ENCODE measurements at places on chromosomes 6 and 20. TPM values are rescaled to one million over a fixed set of nuclear protein-coding genes. Genes with fewer than 3 reads are reported as not detected.

XKR7 gene
- total RNA-seq: not detected

ZDHHC14 gene
- 8.7 TPM for total RNA-seq

C4A gene
- total RNA-seq: 10.2 TPM

FAM217A gene
- total RNA-seq: not detected

RSPO4 gene
- total RNA-seq: 0.85 TPM

BPIFB1 gene
- total RNA-seq: not detected

ID4 gene
- 135 TPM for total RNA-seq

RPL10A gene
- 1,706 TPM for total RNA-seq

TRAPPC3L gene
- total RNA-seq: not detected

CDH4 gene
- total RNA-seq: 2.2 TPM

BTN1A1 gene
- total RNA-seq: not detected

TBX18 gene
- 2.2 TPM for total RNA-seq

ZFP57 gene
- not detected for total RNA-seq

BNIP5 gene
- not detected for total RNA-seq

ADGRF1 gene
- total RNA-seq: not detected

SLCO4A1 gene
- total RNA-seq: 59.1 TPM

PNLDC1 gene
- total RNA-seq: 4.4 TPM

SRSF12 gene
- total RNA-seq: 0.15 TPM

PCK1 gene
- total RNA-seq: 6.3 TPM

CYP21A2 gene
- total RNA-seq: 0.39 TPM

OTOR gene
- total RNA-seq: not detected

ZC2HC1B gene
- total RNA-seq: not detected

STMN3 gene
- 14.8 TPM for total RNA-seq

CBLN4 gene
- total RNA-seq: 0.32 TPM

RRBP1 gene
- total RNA-seq: 52.3 TPM

HLA-DQA2 gene
- total RNA-seq: 2.8 TPM

COX4I2 gene
- total RNA-seq: not detected

CLIC5 gene
- total RNA-seq: 1.9 TPM

C6orf15 gene
- 5.5 TPM for total RNA-seq

EDN3 gene
- 1.8 TPM for total RNA-seq

CSE1L gene
- 41.3 TPM for total RNA-seq

DUSP15 gene
- 1.1 TPM for total RNA-seq

SMOC2 gene
- 20.2 TPM for total RNA-seq

SLC17A1 gene
- total RNA-seq: not detected

TPX2 gene
- 11.2 TPM for total RNA-seq

SMLR1 gene
- not detected for total RNA-seq

TRIM40 gene
- total RNA-seq: not detected

All from suprapubic skin (tissue), 4 donors.